ENCODE measurements at places on chromosomes 16 and 17. TPM values are rescaled to one million over a fixed set of nuclear protein-coding genes. Genes with fewer than 3 reads are reported as not detected.

- no peak for DNase-seq
Observed at GRCh38 chr16:50550866-50551641, 2.9 kb downstream of the NKD1 start.

KRTAP4-4 gene
- total RNA-seq, result not detected

DNA sequence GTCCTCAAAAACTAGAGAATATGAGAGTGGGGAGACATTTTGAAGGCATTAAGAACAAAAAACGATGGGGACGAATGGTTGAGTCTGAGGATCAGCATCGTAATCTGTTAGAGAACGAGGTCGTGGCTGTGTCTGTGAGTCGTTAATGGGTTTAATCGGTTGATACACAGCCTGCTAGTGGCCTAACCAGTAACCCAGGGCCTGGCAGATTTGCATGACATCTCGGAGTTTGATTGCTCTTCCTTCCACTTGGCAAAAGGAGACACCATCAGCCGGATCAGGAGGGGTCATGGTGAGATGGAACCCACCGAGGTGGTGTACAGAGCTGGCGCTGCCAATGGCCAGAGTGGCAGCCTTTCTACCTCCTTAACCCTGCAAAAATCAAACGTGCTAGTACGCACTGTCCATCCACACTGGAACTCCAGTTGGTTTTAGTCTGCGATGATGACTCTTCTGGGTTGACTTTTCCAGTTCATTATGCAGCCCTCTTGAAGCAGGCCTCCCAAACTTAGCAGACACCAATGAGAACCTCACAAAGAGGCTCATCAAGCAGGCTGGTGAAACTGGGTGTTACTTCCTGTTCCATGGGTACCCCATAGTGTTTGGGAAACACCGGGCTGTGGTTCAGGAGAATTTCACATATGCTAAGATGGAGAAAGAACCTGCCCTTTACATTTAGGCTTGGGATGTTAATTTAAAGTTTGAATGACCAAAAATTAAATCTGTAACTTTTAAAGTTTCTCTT lies 4.1 kb downstream of the HS3ST3B1 start:
- DNase-seq, result no peak

DNA sequence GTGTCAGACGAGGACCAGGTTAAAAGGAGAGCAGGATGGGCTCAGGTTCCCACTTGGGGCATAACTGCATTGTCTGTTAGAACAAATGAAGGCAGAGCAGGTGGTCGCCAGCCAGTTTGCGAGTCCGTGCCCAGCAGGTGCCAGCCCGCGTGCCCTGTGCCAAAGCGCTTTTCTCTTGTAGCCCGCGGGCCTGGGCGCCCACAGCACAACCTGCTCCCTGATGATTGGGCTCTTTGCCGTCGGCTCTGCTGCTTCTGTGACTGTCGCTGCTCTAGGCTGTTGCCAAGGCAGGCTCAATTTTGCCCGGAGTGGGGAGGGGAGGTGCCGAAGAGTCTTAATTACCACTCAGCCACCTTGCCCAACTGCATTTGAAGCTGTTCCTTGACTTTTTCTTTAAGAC lies 21.1 kb downstream of the KNOP1 start:
- DNase-seq, result no peak

DNA sequence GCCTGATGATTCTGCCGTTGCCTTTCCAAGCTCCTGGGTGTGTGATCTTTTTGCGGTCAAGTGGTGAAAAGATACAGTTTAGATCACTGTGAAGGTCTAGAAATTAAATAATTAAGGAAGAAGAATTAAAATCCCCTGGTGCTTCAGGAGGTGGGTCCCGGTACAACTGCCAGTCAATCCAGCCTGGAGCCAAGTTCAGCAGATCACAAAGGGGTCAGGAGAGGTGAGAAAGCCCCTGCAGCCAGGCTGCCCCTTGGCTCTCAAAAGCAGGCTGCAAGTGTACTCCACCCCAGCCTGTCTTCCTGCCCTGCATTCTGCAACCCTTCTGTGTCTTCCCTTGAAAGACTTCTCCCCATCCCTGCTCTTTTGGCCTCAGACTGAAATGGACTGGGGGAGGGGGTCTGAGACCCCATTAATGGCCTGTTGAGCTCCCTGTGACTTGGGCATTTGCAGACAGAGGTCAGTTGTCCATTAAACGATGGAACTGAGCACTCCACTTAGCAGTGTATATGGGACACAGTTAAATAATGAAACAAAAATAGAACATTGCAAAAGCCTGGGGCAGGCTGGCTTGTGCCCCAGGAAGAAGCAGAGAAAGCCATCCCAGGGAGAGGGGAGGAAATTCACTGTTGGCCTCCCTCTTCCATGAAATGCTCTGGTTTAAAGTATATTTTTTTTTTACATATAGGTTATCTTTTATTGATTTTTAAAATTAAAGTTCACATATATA lies 15.1 kb downstream of the CACNG5 start:
- no peak for DNase-seq

- DNase-seq, result no peak
Observed at GRCh38 chr16:14291286-14291685, 220.2 kb downstream of the MRTFB start.

GRCh38 chr16:71421911-71422310 lies 19.9 kb downstream of the TLE7 start:
- DNase-seq, result peak; percentile 75

OR4D1 gene
- 0.17 TPM for total RNA-seq

CFAP119 gene
- 6.6 TPM for total RNA-seq

SOX15 gene
- total RNA-seq, result 19.9 TPM

DNA sequence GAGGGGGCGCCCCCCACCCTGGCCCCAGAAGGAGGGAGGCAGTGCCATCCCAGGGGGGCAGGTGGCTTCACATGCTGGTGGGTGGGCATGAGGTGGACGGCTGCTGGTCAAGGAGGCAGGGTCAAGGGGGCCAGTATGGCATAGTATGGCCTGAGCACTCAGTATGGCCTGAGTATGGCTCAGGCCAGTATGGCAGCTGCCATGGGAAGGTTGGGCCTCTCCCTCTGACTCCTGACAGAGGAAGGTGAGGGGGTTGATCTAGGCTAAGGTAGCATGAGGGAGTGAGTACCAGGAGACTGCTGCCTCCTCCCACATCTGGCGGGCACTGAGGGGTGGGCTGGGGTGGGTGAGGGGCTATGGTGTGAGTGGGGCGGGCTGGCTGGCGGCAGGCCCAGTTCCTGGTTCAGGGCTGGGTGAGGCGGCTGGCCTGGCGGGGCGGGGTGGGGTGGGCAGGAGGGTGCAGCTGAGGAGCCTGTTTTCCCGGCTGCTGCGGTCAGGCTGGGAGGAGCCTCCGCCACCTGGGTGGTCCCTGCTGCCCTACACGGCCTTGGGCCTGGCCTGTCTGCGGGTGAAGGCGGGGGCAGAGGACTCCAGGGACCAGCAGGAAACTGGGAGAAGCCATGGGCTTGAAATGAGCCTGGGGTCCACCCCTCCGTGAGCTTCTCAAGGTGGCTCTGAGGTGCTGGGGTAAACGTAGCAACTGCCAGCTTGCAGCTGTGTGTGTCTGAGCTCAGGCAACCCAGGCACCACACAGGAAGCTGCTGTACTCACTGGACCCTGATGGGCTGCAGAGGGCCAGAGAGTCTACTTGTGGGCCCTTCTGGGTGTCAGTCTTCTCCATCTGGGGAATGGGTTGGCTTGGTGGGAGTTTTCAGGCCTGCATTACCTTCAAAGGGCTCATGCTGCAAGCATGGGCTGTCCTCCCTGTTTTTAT lies 57.0 kb downstream of the RAI1 start:
- DNase-seq, result peak; percentile 74

DNA sequence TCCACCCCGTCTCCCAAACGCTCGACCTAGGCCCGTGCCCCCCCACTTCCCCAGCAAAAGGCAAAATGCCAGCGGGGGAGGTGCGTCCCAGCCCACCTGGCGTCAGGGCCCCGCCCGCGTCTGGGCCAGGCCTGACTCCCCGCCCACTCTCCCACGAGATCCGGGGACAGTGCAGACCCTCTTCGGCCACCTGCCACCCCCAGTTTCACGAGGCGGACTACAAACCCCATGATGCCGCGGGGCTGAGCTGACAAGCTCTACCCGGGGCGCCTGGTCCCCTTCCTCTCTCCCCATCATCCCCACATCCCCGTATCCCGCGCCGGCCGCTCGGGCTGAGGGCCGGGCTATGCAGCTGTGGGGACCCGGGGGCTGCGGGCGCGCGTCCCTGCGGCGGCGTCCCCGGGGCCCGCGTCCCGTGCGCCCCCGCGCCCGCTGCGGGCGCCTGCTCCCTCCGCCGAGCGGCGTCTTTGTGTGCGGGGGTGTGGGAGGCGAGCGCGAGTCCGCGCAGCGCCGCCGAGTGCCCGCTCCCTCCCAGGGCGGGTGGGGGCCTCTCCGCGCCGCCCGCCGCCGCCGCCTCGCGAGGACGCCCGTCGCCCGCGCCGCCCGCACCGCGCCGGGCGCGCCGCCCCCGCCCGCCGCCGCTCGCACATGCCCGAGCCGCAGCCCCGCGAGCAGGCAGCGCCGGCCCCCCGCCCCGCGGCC lies at the start of gene ANKRD13B:
Gene ANKRD13B (plus strand): TSS at position 283 of the 702 bp plus-strand sequence. CDS start 490 bp downstream, outside the sequence.
- DNase-seq, result peak; percentile 71

TBC1D3C gene
- not detected for total RNA-seq

DNA sequence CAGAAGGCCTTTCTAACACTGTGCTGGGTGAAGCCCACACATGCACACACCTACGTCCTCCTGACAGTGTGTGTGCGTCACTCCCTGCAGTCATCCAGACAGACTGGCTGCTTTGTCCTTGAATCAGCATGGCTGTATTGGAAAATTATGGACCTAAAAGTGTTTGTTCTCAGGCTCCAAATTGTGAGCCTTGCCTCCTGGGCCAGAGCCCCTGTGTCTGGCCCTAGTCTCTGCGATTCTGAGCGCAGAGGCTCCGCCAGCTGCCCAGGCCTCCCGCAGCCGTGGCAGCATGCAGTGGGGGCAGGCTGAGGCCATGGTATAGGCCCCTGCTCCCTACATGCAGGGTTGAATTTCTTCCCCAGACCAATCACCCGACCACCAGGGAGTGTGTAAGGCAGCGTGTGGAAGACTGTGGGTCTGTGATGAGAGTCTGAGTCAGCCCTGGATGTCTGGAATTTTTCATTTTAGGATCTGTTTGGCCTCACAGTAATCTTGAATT lies 166.9 kb downstream of the LGALS9B start:
- DNase-seq, result no peak

DNA sequence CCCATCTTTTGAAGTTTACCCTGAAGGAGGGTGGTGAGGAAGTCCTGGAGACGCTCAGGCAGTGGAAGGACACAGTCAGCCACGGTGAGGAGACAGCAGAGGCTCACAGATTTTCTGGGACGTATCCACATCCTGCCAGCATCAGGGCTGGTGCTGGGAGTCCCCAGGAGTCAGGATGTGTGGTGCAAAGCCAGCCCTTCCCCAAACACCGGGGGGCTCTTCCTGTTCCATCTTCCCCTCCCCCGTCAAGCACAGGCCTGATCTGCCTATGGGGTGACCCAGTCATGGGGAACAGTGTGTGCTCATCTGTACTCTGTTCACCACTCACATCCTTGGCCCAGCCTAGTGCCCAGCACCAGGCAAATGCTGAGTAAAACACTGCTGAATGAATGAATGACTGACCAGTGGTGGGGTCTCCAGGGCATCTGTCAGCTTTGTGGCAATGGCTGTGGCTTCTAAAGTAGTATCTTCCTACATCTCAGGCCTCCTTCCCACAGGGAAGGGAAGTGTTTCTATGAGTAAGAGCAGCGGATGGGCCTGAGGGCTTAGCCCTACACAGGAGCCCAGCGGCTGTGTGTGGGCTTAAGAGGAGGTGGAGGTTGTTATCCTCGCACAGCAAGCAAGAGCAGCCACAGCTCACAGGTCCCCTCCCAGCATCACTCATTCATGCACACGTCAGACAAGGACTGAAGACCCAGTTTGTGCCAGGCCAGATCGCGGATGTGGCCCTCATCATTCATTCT lies 23.3 kb downstream of the NOS2 start:
- no peak for DNase-seq

RND2 gene
- 50.2 TPM for total RNA-seq

DNA sequence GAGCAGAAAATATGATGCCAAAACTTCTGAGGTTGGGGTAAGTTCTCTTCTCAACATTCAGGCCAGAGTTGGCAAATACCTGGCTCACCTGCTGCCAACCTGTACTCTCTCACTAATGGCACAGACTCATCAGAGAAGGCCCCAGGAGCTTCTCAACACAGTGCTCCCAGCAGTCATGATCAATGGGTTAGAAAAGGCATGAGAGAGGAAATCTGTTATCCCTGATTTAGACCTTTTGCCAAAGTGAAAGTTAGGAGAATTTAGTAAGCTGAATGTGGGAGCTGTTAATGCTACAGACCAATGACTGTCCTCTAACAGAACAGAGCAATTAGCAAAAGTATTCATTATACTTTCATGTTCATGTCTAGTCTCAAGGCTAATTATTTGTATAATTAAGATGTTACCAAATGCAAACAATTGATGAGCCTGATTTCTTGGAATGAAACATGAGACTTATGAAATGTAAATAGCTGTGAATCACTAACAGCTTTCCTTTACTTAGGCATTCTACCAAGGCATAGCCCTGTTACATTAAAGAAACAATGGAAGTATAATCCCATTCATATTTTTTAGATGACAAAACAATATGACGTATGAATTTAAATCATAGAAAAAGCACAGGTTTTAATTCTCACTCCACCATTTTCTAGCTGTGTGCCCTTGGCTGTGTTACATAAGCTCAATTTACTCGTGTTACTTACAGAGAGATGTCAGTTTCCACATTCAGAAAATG lies 68.7 kb upstream of the MARCHF10 start:
- no peak for DNase-seq

DNA sequence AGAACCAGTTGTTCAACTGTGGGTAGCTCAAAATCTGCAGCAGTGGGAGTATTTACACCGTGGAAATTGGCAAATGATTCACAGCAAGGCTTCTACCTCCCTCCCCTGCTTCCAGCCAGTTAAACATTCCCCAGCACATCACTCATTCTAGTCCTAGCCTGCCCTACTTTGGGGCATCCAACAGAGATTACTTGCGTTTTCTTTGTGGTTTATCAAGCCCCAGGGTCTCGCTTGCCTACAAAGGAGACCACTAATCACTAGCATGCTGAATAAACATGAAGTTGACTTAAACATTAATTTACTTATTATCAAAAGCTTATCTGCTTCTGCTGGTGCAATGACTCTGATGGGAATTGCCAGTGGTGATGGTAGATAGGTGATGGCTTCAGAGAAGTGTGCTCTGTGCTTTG lies 94.5 kb downstream of the MARF1 start:
- no peak for DNase-seq

ASPA gene
- not detected for total RNA-seq

DNA sequence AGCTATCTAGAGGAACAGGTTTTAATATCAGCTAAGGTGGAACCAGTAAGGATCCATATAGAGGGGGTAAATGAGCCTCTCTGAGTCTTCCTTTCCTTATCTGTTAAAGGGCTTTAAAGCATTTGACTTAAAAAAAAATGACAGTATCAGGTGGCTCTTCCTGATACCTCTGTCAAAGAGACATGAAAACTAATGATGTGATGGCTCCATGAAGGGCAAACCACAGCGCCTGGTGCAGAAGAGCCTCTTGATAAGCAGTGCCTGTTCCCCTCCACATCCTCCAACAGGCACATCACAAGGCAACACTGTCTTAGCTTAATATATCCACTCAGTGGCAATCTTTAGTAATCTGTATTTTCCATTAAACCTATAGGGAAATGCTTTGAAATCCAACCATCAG lies 68.9 kb downstream of the USP31 start:
- DNase-seq, result no peak

MAPK8IP3 gene
- 63.2 TPM for total RNA-seq

GRCh38 chr16:48291303-48291702 lies 44.0 kb upstream of the ABCC11 start:
- no peak for DNase-seq

MVP gene
- total RNA-seq, result 10.8 TPM

All from WTC11 (cell line).